ENCODE measurements at places on chromosomes 2 and 18. TPM values are rescaled to one million over a fixed set of nuclear protein-coding genes. Genes with fewer than 3 reads are reported as not detected.

Gene AFF3
- 0.22 TPM for total RNA-seq

Gene RNF125
- total RNA-seq: 9.4 TPM

Gene C2orf80
- total RNA-seq: not detected

GRCh38 chr18:68944826-68945225 lies 146.9 kb downstream of the CCDC102B start:
- no peak overlapping the region for H3K4me3 ChIP-seq
- no peaks in the 10 kb centered on the region for H3K36me3 ChIP-seq
- H3K27ac ChIP-seq: no peak overlapping the region
- peaks cover 9% of the 10 kb centered on the region for H3K4me1 ChIP-seq
- H3K27me3 ChIP-seq: no peaks in the 10 kb centered on the region

DNA sequence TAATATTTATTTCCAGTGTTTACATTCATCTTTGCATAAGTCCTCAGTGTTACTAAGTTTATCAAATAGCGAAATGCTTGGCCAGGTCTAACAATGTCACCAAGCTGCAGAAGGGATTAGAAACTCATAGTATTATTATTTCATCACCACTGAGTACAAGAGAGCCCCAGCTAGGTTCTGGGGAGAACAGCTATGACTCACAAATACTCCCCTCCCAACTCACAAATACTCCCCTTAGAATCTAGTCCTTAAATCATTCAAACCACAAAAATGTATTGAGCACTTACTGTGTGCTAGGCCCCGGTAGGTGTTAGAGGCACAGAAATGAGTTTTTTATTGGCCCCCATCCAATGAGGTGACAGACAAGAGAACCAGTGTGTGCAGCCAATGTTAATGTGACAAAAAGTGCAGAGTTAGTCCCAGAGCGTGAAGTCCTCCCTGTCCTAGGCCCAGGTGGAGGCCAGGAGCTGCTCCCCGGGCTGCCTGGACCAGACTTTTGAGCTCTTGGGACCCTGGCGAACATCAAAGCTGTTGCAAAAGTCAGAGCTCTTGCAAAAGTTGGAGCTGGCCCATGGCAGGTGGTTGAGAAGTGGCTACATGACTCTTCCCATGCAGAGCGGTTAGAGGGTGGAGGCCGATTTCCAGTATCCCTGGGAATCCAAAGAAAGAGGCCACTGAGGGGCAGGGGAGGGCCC lies 9.8 kb downstream of the STEAP3 start:
- no peaks in the 10 kb centered on the region for H3K4me1 ChIP-seq
- no peaks in the 10 kb centered on the region for H3K36me3 ChIP-seq
- H3K4me3 ChIP-seq: no peak overlapping the region
- no peak overlapping the region for H3K27ac ChIP-seq
- DNase-seq: no peak
- no peaks in the 10 kb centered on the region for H3K27me3 ChIP-seq

GRCh38 chr2:69119104-69119894 lies 106.3 kb downstream of the ANTXR1 start:
- H3K27ac ChIP-seq: no peak overlapping the region
- peaks cover 6% of the 10 kb centered on the region for H3K4me1 ChIP-seq
- DNase-seq: no peak
- no peak overlapping the region for H3K4me3 ChIP-seq
- H3K36me3 ChIP-seq: peaks cover 6% of the 10 kb centered on the region
- no peaks in the 10 kb centered on the region for H3K27me3 ChIP-seq

DNA sequence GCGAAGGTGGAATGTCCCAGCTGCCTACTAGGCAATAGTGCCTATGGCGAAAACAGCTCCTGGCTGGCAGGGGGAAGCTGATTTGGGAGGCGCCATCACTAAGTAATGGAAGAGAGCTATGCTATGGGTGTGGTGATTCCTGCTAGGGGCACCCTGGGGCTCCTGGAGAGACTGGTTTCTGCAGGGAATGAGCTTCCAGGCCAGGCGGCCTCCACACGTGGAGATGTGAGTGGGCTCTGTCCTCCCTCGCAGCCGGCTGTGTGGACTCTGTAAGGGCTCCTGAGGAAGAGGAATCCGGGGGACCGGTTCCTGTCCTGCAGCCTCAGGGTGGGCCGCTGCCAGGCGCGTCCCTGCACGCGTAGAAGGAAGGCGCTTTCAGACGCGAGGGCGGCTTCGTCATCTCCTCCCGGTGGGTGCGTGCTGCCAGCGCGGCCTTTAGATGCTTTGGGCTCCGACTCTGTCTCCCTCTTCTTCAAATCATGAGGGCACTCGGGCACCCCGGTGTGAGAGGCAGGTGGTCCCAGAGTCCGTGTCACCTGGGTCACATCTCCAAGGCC lies 55.5 kb upstream of the ANKRD62 start:
- H3K4me3 ChIP-seq: peak overlapping the region; percentile 62
- peaks cover 7% of the 10 kb centered on the region for H3K27me3 ChIP-seq
- no peaks in the 10 kb centered on the region for H3K4me1 ChIP-seq
- no peak for DNase-seq
- no peak overlapping the region for H3K27ac ChIP-seq

DNA sequence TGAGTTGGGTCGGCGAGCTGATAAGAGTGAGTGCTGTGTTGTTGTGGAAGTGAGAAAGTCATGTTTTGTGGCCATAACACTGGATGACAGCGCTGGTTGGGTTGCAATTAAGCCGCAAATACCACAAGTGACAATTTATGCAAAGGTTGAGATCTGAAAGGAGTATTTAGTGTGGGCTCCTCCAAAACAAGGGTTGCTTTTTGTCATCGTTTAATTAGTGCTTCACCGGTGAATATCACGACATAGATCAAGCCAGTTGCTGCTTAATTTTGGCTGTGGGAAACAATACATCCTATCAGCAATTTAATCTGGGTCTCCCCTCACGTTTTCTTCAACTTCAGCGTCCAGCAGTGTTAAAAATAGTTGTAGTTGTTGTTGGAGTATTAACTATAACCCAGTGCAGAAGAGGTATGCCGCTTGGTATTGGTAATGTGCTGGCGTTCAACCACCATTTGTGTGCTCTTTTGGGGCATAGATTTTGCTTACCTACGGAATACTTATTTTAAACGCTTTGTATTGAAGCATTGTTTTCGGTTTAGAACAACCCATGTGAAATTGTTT lies 662 bp downstream of the ACVR2A start:
- no peak overlapping the region for H3K27ac ChIP-seq
- no peaks in the 10 kb centered on the region for H3K36me3 ChIP-seq
- H3K4me3 ChIP-seq: peak overlapping the region; percentile 94
- no peak for DNase-seq
- H3K27me3 ChIP-seq: no peaks in the 10 kb centered on the region
